ENCODE measurements at places on chromosomes 16 and 17.
A peak's percentile ranks its signal among the peaks of the same experiment; 100 is the strongest.

DNA sequence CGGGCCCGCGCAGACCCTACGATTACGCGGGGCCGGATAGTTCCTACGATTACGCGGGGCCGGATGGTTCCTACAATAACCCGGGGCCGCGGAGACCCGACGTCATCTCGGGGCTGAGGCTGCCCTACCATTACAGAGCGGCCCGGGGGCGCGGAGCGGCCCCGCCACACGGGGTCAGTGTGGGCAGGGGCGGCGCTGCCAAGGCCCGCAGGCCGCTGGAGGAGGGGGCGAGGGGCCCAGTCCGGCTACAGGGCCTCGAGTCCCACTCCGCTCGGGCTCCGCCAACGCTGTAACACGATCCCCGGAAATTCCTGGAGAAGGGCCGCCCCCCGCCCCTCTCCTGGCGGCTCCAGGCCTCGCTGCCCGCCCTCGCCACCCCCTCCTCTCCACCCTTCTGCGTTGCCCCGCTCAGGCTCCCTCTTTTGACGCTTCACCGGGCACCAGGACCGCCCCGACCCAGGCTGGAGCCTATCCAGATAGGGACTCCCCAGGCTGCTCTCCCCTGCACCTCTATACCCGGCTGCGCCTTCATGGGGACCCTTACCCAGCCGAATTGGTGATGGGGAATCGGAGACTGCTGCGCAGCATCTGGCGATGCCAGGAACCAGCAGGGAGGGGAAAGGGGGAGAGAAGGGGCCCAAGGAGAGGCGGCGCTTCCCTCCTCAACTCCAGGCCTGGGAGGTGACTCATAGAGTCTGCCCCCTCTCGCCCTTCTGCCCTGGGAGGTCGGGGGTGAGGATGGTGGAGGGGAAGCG, at the start of gene RAB34:
TSS of gene RAB34 (minus strand) at position 291 of the 755 bp plus-strand sequence. CDS start 602 bp downstream, outside the sequence.
- DNase-seq: peak; percentile 95

DNA sequence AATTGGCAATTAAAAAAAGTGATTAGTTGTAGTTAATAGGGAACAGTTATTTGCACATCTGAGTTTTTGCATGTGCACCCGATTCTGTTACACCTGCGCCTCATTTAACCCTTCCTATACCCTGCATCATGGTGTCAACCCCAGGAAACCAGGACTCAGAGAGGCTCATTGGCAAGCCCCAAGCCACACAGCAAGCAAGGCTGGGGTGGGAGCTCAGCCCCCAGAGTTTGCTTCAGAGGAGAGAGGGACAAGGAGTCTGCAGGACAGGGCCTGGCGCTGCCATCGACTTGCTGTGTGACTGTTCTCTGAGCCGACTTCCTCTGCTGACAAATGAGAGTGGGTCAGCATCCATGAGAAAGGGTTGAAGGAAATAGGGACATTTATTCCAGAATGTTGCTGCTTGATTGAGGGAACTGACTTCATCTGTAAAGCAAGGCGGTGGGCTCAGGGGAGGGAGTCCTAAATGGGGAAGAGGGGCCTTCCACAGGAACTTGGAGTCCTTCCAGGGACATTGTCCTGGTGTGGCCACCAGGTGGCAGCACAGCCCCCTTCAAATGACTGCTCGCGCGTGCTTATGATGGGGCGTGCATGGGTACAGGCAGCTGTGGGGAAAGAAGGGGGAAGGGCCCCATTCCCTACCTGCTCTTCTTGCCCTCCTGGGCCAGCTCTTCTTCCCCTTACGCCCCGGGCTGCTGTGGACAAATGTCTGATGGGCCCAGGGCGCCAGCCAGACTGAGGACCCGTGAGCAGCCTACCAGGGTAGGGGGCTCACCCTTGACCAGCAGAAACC, 51.6 kb downstream of the NT5M start:
- DNase-seq: peak; percentile 66

- DNase-seq: no peak
Observed at GRCh38 chr16:89396156-89396555, 94.2 kb downstream of the ANKRD11 start.

GRCh38 chr17:6787081-6787693, 11.2 kb downstream of the FBXO39 start:
- DNase-seq: no peak

- DNase-seq: no peak
Observed at GRCh38 chr16:4318451-4318910, 2.6 kb downstream of the GLIS2 start.

- no peak for DNase-seq
Observed at GRCh38 chr16:31064882-31065461, 9.1 kb downstream of the ZNF668 start.

DNA sequence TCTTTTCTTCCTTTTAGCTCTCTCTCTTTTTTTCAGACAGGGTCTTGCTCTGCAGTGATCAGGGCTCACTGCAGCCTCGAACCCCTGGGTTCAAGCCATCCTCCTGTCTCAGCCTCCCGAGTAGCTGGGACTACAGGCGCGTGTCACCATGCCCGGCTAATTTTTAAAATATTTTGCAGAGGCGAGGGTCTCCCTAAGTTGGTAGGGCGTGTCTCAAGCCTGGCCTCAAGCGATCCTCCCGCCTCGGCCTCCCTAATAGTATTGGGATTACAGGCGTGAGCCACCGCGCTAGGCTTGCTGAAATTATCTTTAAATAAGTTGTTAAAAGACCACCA, 797 bp upstream of the SNX11 start:
- no peak for DNase-seq

DNA sequence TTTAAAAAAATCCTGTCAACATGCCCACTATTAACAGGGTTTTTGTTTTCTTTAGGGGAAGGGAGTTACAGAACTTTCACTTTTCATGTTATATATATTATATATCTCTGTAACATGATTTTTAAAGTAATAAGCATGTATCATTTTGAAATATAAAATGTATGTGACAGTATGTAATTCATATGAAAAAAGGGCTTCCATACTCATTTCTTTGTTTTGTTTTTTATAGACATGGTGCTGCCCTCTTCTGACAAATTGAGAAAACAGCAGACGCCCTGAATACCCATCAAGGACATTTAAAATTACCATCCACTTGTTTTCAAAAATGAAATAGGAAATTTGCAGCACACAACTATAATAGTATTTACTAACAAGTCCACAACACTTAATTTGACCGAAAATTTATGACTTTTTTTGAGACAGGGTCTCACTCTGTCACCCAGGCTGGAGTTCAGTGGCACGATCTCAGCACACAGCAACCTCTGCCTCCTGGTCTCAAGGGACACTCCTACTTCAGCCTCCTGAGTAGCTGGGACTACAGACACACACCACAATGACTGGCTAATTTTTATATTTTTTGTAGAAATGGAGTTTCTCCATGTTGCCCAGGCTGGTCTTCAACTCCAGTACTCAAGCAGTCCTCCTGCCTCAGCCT, 30.4 kb downstream of the CFDP1 start:
- DNase-seq: no peak

DNA sequence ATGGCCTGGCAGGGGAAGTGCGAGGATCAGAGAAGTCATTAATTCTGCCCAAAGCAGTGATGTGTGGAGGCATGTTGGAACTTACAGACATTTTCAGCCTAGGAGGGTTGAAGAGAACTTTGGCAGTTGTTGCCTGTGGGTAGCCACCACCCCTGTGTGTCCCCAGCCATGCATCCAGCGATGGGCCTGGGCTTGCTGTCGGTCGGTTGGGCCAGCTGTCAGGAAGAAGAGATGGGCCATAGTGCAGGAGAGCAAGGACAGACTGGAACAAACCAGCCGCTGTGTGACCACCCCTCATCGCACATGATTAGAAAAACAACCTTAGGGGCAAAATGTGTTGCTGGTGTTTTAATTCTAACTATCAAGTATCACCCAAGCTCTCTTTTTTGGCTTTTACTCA, 173.7 kb downstream of the CNTNAP4 start:
- DNase-seq: no peak

DNA sequence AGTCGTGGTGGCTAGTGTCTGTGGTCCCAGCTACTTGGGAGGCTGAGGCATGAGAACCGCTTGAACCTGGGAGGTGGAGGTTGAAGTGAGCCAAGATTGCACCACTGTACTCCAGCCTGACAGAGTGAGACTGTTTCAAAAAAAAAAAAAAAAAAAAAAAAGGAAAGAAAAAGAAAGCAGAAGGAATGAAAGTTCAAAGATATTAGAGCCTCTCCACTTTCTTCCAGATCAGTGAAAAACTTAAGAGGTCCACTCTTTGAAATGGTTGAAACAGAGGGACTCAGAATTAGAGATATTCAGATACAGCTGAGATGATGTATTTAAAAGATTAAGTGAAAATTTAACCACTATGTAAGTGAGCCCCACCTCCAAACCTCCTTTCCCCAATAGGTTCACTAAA, 16.8 kb downstream of the MED13 start:
- DNase-seq: no peak

DNA sequence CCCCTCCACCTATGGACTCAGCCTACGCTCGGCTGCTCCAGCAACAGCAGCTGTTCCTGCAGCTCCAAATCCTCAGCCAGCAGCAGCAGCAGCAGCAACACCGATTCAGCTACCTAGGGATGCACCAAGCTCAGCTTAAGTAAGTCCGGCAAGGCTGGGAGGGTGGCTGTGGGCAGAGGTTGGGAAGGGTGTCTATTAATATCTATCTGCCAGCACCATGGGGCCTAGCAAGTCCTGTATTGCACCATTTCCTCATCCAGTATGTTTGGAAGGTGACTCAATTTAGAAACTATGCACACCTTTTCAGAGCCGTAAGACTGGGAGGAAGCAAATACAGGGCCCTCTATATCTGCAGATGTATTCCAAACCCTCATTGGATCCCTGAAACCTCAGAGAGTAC, 45.0 kb upstream of the ARHGAP44 start:
- DNase-seq: no peak

- DNase-seq: no peak
Observed at GRCh38 chr16:49630783-49631182, 225.1 kb downstream of the ZNF423 start.
